ENCODE measurements at places on chromosomes 16 and 17.
A peak's percentile ranks its signal among the peaks of the same experiment; 100 is the strongest.

DNA sequence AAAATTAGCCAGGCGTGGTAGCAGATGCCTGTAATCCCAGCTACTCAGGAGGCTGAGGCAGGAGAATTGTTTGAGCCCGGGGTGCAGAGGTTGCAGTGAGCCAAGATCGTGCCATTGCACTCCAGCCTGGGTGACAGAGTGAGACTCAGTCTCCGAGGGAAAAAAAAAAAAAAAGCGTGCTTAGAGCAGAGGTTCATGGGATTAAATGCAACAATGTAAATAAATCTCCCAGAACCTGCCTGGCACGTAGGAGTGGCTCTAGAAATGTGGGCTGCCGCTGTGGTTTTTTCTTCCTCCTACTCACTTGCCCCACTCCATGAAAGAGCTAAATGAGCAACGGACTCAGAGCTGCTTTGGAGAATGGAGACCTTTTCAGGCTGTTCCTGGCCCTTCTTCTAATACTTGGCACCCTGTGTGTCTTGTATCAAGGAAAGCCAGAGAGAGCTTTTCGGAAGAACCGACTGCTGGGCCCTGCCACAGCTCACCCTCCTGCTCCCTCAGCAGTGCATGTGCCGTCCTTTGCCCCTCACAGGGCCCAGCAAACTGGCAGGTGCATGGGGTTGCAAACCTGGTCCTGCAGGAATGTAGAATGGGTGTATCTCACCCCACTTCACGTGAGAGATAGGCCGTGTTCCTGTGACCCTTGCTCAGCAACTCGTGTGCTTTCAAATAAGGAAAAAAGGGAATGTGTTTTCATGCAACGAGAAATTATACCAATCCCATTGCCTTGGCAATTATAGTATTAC, 52.0 kb downstream of the LDHD start:
- DNase-seq, result peak; percentile 60

GRCh38 chr16:8781797-8782196, 15.6 kb downstream of the TMEM186 start:
- no peak for DNase-seq

GRCh38 chr16:1309888-1310831, 724 bp downstream of the UBE2I start:
- peak; percentile 72 for DNase-seq

DNA sequence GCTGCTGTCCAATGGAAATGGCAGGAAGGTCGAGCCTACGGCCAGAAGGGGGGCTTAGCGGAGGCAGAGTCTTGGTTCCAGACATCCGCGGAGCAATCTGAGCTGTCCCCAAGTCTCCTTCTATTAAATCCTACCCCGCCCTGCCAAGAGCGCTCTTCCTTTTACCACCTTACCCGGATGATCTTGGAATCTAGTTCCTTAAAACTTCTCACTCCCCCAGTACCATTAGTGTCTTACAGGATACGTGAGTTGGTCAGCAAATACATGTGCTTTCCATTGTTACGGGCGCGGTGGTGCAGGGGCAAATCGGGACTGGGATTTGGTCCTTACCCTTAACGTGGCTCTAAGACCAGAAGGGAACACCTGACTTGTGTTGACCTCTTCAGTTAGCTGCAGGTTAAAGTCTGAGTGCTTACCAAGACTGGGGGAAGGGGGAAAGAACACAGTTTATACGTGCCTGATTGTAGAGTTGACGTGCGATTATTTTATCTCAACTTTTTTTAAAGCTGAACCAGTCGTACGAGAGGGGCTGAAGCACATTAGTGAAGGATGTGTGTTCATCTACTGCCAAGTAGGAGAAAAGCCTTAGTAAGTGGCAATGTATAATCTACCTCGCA, 495 bp downstream of the TXNDC17 start:
- no peak for DNase-seq

- DNase-seq, result no peak
These were observed 308.3 kb downstream of the FOXL1 start for GRCh38 chr16:86886651-86887050.

- DNase-seq, result no peak
These were observed 577 bp upstream of the HS3ST2 start for GRCh38 chr16:22813223-22813947.

- peak; percentile 92 for DNase-seq
These were observed 749 bp upstream of the MC1R start for GRCh38 chr16:89917773-89918452.

- DNase-seq, result no peak
These were observed 191.8 kb downstream of the STX8 start for GRCh38 chr17:9383826-9384225.

DNA sequence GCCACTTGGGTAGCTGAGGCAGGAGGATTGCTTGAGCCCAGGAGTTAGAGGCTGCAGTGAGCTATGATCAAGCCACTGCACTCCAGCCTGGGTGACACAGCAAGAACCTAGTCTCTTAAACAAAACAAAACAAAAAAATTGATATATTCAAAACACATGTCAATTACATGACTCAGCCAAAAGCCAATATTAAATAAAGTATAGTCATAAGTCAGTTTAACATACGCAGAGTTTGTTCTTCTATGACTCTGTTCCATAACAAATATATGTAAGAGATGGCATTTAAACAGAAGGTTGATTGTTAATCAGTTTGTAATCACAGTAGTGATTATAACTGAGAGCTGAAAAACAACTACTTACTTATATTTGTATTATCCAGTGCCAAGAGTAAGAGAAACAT, 106.5 kb downstream of the CDH8 start:
- no peak for DNase-seq

GRCh38 chr16:30567991-30568638, 3.4 kb downstream of the ZNF688 start:
- DNase-seq, result peak; percentile 77

DNA sequence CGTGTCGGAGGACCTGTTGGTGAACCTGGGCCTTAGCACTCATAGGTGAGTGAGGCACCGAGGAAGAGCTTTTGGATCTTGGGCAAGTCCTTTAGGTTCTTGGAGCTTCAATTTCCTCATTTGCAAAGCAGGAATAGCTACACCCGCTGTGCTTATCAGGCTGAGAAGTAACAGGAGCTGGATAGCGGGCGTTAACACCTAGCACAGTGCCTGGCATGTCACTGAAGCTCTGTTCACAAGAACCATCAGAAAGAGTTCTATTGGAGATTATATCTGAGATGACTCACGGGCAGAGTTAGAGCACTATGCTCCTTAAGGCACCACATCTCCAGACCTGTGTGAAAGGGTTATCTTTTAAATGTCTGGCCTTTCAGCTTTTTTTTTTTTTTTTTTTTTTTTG, 12.8 kb downstream of the MEOX1 start:
- no peak for DNase-seq

GRCh38 chr17:74960570-74961342, 11.8 kb downstream of the HID1 start:
- peak; percentile 74 for DNase-seq

GRCh38 chr17:57747221-57748017, 2.3 kb upstream of the CCDC182 start:
- peak; percentile 57 for DNase-seq

DNA sequence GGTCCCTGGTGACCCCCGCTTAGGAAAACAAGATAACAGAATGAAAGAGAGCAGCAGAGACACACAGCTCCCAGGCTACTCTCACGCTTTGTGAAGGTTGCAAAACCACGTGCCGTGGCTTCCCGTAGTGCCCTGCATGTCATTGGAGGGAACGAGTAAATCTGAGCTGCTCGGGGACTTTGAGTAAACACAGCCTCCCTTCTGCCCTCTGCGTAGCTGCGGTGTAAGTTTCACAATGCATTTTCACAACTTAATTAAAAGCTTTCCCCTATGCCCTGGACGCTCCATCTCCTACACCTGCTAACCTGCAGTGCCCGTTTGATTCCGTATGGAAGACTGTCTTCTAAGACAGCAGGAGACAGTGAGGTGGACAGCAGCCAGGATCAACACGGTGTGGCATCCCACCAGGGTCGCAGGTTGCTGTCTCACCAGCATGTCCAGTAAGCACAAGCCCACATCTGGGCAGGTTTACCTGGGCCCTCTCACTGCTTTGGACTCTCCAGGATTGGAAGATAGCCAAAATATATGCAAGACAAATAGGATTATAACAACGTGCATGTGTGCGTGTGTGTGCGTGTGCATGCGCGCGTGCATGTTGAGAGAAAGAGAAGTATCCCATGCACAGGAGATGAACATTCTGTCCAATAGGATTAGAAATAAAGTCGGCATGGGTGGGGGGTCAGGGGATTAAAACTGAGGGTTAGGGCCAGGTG, 116.4 kb upstream of the RCVRN start:
- DNase-seq, result no peak

GRCh38 chr16:1631931-1632637, 19.9 kb downstream of the CRAMP1 start:
- no peak for DNase-seq

DNA sequence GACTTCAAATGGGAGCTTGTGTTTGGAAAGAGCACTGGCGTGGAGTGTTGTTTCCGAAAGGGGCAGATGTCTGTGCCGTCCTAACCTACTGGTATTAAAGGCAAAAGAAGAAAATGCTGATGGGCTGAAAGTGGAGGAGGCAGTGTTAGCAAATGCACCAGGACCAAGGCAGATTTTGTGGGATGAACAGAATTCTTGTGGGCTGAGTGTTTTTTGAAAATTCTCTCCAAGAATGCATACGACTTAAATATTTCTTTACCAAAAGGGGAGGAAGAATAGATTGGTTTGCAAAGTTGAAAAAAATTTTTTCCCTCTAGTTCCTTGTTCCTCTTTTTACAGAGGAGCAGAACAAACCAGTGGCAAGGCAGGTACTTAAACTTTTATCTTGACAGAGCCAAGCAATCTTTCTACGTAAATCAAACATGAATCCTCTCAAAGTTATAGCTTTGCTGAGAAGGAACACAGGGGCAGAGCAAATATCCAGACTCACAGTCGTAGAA, 16.8 kb downstream of the MARCHF10 start:
- DNase-seq, result peak; percentile 5

DNA sequence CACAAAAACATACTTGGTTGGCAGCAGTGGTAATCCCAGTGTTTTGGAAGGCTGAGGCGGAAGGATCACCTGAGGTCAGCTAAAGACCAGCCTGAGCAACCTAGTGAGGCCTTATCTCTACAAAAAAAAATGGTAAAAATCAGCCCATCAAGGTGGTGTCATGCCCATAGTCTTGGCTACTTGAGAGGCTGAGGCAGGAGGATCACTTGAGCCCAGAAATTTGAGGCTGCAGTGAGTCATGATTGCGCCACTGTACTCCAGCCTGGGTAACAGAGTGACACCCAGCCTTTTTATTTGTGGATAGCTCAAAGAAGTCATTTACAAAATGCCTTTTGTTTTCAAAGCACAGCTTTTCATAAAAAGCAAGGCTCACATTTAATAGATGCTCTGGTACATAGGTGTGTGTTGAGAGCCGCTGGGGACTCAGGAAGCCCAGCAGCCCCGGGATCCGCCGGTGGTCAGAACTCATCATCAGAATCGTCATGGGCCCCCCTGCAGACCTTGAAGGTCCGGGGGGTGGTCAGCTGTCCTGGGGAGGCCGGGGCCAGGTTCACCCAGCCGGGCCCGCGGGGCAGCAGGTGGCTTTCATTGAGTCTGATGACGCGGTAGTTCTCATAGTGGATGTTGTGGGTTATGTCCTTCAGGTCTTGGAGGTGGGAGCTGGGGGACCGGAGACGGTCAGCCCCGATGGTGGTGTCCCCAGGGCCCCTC, 10.5 kb upstream of the ZNF500 start:
- DNase-seq, result no peak

- DNase-seq, result no peak
These were observed 8.2 kb downstream of the RNF166 start for GRCh38 chr16:88697831-88698615.

- DNase-seq, result no peak
These were observed 149.6 kb downstream of the WWOX start for GRCh38 chr16:78249056-78249455.

GRCh38 chr17:1573932-1574696, 11.5 kb upstream of the PITPNA start:
- peak; percentile 75 for DNase-seq

DNA sequence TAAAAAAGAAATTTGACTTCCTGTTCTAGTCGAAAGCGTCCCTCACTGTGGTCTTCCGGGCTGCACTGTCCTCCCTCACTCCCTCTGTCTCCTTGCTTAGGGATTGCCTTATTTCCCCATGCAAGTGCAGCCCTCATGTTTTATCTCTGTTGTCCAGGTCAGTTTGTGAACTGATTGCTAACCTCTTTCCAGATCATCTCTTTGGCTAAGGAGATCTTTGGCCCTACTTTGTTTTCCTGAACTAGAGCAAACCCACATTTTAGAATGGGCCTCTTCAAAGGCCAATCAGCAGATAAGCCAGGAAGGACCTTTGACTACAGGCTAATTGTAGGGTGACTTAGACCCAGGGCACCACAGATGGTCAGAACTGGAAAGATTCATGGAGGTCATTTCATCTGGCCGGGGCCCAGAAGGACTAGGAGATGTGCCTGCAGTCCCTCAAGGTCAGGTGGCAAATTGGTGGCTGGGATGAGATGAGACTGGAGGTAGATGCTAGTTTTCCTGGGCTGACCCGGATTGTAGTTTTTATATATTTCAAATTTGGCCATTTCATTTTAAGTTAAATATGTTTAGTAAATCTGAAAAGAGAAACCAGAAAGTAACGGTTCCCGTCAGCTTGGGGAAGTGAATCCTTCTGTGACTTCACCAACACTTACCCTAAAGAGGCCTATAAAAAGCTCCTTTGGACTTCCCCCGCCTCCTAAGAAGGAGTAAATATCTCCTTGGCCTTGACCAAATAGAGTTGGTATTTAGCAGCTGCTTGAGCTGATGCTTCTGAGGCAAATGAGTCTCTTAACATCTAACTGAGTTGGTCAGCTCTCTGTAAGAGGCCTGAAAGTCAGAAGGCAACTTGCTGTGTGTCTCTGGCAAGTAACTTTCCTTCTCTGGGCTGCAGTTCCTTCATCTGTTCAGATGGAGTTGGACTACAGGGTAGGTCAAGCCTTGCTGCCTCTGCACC, 6.2 kb upstream of the SLC25A19 start:
- peak; percentile 47 for DNase-seq

GRCh38 chr17:1612400-1612799, 16.2 kb downstream of the SLC43A2 start:
- DNase-seq, result no peak

- no peak for DNase-seq
These were observed 48.7 kb upstream of the ADORA2B start for GRCh38 chr17:15896277-15896676.

Data from activated CD8-positive, alpha-beta memory T cell treated with anti-CD3 and anti-CD28 coated beads, Interleukin-2, amount 10 ng/mL, durations not matched to agents 7 days and 5 days (primary cell).